Tibial artery (tissue), 4 donors: ENCODE measurements at places on chromosomes 3 and 15.

DNA sequence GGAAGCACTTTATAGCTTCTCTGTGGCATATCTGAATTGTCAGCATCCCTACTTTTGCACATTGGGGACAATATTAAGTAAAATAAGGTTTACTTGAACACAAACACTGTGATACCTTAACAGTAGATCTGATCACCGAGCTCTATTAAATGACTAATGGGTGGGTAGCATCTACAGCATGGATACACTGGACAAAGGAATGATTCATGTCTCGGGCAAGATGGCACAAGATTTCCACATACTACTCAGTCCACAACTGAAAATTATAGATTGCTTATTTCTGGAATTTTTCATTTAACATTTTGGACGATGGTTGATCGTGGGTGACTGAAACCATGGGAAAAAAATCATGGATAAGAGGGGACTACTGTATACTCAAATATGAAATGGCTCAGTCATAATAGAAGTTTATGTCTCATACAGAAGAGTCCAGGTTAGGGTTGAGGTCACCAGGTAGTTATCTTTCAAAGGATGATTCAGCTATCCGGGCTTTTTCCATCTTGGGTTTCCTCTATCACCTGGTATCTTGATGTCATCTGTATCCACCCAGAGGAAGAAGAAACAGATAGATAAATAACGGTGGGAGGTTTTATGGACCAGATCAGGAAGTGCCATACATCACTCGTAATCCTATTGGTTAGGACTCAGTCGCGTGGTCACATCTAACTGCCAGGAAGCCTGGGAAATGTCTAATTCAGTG, 320.0 kb upstream of the RARB start:
- DNase-seq = no peak

DNA sequence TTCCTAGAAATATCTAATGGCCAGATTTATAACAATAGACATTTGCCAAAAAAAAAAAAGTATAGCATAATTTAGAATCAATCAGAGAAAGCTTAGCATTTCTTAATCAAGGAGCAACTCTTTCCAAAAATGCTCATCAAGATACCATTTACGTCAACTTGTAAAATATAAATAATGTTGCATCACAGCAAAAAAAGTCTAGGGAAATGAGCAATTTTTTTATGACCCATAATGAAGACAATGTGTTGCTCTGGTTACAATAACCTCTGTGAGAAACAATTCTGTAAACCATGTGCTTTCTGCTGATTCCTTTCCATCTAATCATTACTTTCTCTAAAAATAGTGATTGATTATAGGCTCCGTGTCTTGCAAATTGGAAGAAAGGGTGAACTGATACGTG, 36.3 kb downstream of the KBTBD8 start:
- no peak for DNase-seq

- no peak for DNase-seq
These were observed 35.6 kb downstream of the IQSEC1 start for GRCh38 chr3:13037458-13038117.

DNA sequence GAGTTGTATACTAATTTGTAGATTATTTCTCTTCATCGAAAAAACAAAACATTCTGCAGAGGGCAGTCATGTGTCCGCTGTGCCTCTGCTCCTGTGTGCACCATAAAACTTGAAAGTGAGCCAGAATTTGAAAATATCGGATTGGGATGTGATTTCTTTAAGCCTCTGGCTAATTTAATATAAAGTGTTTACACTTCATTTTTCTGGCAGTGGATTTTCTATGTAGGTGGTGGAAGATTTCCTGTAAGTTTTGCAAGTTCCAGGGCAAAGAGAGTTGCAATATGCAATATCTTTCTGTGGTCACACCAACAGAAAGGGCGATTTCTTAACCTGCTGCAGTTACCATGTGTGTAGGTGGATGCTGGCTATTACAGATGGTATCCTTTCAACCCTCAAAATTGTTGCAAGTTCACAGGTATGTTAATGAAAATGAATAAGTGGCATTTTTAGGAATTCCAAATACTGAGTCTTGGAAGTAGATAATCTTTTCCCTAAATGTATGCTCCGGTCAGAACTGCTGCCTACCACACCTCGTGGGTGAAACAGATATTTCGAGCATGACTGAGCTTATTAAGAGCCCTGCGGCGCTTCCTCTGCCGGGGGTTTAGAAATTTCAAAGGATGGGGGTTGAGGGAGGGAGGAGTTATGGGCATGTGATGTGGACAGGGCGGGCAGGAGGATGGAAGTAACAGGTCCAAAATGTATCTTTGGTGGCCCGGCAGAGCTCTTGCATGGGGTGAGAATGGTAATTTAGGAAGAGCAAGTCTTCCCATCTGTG, 134.0 kb downstream of the PGPEP1L start:
- no peak for DNase-seq

- no peak for DNase-seq
These were observed 164.8 kb upstream of the NDN start for GRCh38 chr15:23851921-23852320.

- no peak for DNase-seq
These were observed 24.4 kb downstream of the PTPN23 start for GRCh38 chr3:47404955-47405790.

GRCh38 chr3:190371152-190371551, 16.8 kb upstream of the CLDN16 start:
- DNase-seq = no peak

DNA sequence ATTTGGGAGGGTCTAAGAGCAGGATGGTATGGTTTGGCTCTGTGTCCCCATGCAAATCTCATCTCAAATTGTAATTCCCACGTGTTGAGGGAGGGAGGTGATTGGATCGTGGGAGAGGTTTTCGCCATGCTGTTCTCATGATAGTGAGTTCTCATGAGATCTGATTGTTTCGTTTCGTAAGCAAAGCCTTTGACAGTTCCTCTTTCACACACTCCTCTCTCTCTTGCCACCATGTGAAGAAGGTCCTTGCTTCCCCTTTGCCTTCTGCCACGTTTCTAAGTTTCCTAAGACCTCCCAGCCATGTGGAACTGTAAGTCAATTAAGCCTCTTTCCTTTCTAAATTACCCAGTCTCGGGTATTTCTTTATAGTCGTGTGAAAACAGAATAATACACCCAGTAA, 553.7 kb downstream of the TAFA4 start:
- no peak for DNase-seq

- no peak for DNase-seq
These were observed 540.4 kb upstream of the ARRDC4 start for GRCh38 chr15:97420130-97420529.

- DNase-seq = no peak
These were observed 493.2 kb upstream of the KCNMB2 start for GRCh38 chr3:178043084-178043483.

- DNase-seq = no peak
These were observed 30.9 kb upstream of the ATP1B3 start for GRCh38 chr3:141845407-141846049.

GRCh38 chr3:58288011-58288728, 17.9 kb upstream of the RPP14 start:
- DNase-seq = no peak

DNA sequence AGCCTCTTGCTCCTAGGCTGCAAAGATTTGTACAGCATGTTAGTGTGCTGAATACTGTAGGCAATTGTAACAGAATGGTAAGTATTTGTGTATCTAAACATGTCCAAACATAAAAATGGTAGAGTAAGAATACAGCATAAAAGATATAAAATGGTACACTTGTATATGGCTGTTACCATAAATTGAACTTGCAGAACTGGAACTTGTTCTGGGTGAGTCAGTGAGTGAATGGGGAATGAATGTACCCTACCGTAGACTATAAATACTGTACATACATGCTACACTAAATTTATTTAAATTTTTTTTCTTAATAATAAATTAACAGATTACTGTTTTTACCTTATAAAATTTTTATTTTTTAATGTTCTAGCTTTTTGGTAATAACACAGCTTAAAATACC, 858.7 kb downstream of the ROBO2 start:
- DNase-seq = no peak

DNA sequence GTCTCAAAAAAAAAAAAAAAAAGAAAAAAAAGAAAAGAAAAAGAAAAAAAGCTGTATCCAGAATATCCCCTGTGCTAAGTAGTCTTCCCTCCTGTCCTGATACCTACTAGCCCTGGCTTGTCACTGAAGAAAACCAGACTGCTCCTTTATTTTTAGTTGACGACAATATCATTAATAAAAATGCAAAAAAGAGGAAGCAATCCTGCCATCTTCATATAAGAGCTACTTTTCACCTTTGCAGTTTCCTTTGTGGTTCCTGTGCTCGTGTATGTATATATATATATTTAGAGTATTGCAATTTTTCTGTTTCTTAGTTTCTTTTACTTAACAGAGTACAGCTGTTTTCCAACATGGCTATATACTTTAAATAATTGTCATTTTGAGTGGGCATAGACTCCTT, 13.6 kb downstream of the C3orf20 start:
- no peak for DNase-seq
